Substantia nigra (tissue), 51 donors: ENCODE measurements at places on chromosomes 2 and 18.

- DNase-seq: no peak
Observed at GRCh38 chr18:64288432-64288831, 139.5 kb upstream of the LINC00305 start.

GRCh38 chr2:46699934-46700256, 215.7 kb downstream of the MCFD2 start:
- no peak for DNase-seq

DNA sequence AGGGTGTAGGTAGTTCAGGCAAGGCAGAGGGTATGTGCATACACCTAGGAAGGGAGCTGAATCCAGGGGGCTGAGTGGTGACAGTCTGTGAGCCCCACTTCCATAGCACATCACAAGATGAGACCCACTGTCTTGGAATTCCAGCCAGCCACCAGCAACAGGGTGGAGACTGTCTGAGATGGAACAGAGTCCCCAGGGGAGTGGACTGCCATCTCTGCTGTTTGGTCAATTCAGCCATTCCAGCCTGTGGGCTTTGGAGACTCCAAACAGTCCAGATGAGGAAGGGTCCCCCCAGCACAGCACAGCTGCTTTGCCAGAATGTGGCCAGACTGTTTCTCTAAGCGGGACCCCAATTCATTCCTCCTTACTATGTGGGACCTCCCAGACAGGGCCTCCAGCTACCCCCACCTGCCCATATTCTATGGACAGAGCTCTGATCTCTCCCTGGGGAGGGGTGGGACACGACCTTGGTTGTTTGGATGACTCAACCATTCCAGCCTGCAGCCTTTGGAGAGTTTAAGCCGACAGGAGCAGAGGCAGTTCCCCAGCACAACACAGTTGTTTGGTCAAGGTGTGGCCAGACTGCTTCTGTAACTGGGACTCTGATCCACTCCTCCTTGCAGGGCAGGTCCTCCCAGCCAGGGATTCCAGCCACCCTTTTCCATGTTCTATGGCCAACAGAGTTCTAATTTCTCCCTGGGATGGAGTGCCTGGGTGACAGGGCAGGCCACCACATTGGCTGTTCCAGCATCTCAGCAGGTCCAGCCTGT, 178.0 kb downstream of the RND3 start:
- no peak for DNase-seq

DNA sequence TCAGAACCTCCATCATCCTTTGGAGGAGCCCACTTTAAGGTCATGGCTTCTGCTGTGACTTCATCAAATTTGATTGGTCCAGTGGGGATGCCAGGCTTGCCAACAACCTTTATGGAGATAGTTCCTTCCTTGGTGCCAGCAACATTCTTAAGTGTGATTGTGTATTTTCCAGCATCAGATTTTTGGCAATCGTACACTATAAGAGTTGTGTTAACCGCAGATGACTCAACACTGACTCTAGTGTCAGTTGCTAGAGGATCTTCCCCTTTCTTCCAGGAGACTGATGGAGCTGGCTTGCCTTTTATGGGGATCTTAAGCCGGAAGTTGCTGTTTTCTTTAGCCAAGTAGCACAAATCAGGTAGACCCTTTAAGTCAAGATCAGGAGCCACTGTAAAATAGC, 98.7 kb downstream of the PLEKHA3 start:
- no peak for DNase-seq

GRCh38 chr18:40613721-40614120, 1341.3 kb upstream of the PIK3C3 start:
- no peak for DNase-seq

DNA sequence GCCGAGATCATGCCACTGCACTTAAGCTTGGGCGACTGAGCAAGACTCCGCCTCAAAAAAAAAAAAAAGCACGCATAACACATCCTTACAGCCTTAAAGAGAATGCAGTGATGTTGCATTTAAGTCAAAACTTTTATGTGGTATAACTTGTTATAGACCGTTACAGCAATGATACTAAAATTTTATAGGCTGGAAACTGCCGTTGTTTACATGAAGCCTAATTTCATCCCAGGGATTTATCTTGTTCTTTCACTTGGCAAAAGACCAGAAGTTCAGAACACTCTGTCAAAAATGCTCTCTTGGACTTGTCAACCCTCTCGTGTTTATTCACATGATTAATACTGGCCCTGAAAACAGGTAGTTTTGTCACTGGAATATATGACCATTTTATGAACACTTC, 7.4 kb downstream of the GNAL start:
- no peak for DNase-seq

GRCh38 chr2:67108231-67108630, 288.9 kb upstream of the ETAA1 start:
- no peak for DNase-seq

GRCh38 chr2:41364842-41365241, 683.0 kb upstream of the PKDCC start:
- DNase-seq: no peak

DNA sequence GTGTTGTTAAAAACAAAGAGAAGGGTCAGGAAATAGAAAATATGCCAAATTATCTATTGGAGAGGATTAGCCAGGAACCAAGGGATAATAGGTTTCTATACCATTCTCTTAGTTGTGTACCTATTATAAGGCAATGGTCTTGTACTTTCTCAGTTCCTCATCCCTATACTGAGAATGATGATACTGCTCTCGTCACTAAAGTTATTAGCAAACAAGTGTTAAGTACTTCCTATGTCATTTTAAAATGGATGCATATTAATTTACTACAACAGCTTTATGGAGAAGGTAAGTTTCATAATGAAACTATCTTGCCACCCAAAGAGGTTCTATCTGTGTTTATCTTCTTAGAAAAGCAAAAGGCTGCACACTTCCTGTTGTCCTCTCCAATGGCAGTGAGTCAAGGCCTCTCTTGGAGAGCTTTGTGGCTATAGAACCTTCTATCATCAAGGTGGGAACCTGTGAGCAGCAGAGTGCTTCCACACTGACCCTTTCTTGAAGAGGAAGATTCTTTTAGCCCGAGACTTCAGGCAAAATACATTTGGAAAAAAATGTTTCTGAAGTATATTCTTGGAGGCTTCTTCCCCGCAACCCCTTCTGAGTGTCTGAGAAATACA, 460.7 kb upstream of the FANCL start:
- DNase-seq: no peak

DNA sequence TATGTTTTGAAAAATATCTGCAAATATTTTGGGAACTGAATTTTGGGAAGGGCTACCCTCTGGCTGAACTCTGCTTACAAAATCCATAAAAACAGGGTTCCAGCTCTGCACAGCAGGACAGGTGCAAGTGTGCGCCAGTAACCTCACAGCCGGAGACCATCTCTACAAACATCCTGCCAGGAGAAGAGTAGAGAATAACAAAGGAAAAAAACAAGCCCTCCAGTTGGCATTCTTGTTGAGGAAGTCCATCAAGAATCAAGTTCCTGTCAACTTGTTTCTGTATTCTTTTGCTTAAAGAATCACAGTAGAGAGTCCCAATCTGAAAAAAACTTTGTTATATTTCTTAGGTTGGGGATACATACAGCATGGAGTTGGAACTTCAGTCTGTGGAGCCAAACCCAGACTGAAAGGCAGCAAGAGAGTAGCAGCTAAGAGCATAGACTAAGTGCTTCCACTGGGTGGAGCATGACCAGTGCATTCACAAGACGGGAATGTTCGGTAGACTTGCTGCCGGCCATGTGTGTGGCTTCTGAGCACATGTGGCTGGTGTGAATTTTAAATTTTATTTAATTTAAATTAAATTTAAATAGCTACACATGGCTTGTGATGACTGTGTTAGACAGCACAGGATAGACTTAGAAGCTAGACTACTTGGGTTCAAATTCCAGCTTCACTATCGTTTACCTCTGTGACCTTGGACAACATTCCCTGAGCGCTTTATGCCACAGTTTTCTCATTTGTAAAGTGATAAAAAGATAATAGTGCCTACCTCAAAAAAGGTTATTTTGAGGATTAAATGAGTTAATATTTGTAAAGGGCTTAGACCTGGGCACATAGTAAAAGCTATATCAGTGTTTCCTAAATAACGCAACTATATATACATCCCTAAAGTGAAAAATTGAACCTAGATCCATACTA, 41.9 kb downstream of the SPTBN1 start:
- peak; percentile 23 for DNase-seq

- peak; percentile 20 for DNase-seq
Observed at GRCh38 chr2:240595381-240596079, 9.0 kb downstream of the CAPN10 start.

- no peak for DNase-seq
Observed at GRCh38 chr2:7639476-7639875, 722.3 kb downstream of the RNF144A start.

DNA sequence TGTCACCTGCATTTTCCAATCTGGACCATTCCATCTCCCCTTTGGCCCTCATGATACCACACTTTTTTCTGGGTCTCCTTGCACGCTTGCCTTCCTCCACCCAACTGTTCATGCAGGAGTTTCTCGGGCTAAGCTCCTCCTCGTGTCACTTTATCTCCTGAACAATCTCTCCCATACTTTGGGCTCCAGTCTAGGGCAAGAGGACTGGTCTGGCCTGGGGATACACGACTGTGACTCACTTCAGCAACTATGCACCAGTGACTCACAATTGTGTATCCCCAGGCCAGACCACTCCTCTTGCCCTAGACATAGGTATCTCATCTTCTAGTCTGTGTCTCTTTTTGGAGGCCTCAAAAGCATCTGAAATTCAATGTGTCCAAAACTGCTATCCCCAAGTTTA, 149.4 kb upstream of the PTPRM start:
- DNase-seq: no peak

GRCh38 chr18:35278085-35278484, 11.9 kb downstream of the ZSCAN30 start:
- DNase-seq: no peak

DNA sequence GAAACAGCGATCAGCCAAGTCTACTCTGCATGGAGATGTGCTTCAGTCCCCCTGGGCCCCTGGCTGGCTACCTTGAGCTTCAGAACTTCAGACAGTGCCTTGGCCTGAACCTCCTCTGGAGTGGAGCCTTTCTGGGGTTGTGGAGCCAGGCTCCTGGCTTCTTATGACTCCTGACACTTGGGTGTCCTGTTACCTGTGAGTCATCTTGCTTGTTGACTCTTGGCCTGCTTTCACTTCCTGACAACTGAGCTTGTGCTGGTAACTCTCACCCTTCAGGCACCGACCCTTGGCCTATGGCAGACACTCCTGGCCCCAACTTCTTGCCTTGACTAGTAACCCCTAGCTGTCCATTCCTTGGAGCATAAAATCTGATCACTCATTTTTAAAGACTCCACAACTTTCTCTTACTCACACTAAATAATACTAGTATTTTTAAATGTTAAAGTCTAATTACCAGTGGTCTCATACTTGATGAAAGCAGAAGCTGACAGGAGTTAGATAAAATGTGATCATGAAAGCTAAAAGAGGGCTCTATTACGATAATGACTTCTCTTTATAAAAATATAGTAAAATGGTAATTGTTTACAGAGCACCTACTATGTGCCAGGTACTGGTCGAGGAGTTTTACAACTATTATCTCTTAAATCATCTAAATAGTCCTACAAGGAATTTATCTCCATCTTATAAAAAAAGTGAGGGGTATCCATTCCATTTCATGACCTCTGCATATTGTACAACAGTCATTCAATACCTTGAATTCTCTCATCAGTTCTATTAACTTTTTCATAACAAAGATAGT, 46.3 kb upstream of the VIT start:
- no peak for DNase-seq

- DNase-seq: no peak
Observed at GRCh38 chr18:10378688-10379420, 75.6 kb upstream of the APCDD1 start.

- no peak for DNase-seq
Observed at GRCh38 chr2:24626131-24626530, 135.1 kb downstream of the NCOA1 start.

- peak; percentile 72 for DNase-seq
Observed at GRCh38 chr2:7053650-7054265, 136.5 kb downstream of the RNF144A start.

DNA sequence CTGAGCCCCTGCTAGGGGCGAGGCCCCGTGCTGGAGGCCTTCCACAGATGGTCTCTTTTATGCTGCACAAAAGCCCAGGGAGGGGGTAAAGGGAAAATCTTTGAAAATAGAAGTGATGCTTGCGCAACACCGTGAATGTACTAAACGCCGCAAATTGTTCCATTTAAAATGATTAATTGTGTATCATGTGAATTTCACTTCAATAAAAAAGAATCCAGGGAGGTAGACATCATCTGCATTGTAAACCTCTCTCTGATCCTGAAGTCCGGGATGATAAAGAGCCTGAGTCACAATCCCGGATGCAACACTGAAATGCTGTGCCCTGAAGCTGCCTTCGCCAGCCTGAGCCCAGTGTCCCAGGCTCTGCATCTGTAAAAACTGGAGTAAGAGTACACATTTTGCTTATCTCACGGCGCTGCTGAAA, 107.7 kb upstream of the PPP1CB start:
- DNase-seq: no peak
